ENCODE measurements at places on chromosomes 16 and 17. TPM values are rescaled to one million over a fixed set of nuclear protein-coding genes. Genes with fewer than 3 reads are reported as not detected.

The LRRC37A gene
- total RNA-seq: 2.2 TPM

GRCh38 chr16:81729451-81729850 lies 49.6 kb upstream of the PLCG2 start:
- no peak for DNase-seq

- no peak for DNase-seq
Observed at GRCh38 chr16:68000450-68000849, 1.2 kb upstream of the DPEP2 start.

GRCh38 chr17:38873640-38874380 lies 4.0 kb downstream of the LASP1 start:
- no peak for DNase-seq

DNA sequence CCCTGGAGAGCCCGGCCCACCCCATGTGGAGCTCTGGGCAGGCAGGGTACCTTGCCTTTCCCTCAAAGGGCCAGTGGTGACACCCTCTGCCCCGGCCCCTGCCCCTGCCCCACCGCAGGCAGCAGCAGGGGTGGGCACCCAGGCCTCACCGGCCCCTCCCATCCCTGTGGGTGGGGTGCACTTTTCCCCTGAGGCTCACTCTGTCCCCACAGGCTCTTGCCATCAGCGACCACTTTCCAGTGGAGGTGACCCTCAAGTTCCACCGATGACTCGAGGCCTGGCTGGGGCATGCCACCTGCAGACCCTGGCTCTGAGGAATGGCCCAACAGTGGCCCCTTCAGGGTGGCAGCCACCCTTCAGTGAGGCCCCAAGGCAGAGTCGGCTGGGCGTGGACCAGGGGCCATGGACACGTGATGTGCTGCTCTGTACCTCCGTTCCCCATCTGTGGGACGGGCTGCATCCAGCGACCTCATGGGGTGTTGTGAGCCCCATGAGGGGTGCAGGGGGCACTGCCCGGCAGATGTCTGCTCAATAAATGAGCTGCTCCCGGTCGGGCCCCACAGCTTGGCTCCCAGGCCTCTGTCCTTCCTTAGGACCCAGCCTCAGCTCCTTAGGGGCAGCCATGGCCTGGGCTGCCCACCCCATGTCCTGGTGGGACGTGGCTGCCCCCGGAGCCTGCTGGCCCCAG lies 2.0 kb downstream of the DNASE1L2 start:
- DNase-seq: no peak

DNA sequence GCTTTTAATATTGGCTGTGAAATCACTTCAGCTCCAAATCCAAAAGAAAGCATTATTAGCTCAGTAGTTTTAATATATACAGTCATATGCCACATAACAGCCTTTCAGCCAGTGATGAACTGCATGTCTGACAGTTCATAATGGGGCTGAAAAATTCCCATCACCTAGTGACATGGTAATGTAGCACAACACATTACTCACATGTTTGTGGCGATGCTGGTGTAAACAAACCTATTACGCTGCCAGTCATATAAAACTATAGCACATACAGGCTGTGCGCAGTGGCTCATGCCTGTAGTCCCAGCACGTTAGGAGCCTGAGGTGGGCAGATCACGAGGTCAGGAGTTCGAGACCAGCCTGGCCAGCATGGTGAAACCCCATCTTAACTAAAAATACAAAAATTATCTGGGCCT lies 92.2 kb downstream of the TUBD1 start:
- DNase-seq: no peak

- no peak for DNase-seq
Observed at GRCh38 chr16:56613706-56614105, 5.3 kb downstream of the MT2A start.

- DNase-seq: no peak
Observed at GRCh38 chr17:21078016-21078780, 35.4 kb upstream of the USP22 start.

GRCh38 chr17:7881276-7882054 lies 7.1 kb upstream of the CHD3 start:
- DNase-seq: peak; percentile 52

- DNase-seq: no peak
Observed at GRCh38 chr17:61986898-61987297, 59.1 kb upstream of the INTS2 start.

GRCh38 chr17:33373273-33373672 lies 80.2 kb upstream of the ASIC2 start:
- DNase-seq: no peak

- DNase-seq: peak; percentile 63
Observed at GRCh38 chr16:11276896-11277593, 765 bp upstream of the PRM2 start.

The CCDC40 gene
- total RNA-seq: 3.0 TPM

GRCh38 chr16:27951489-27952120 lies 111.9 kb downstream of the GSG1L start:
- DNase-seq: no peak

The RRAD gene
- total RNA-seq: 36.1 TPM

The NPW gene
- total RNA-seq: not detected

- DNase-seq: no peak
Observed at GRCh38 chr16:48105456-48105855, 50.3 kb downstream of the ABCC12 start.

DNA sequence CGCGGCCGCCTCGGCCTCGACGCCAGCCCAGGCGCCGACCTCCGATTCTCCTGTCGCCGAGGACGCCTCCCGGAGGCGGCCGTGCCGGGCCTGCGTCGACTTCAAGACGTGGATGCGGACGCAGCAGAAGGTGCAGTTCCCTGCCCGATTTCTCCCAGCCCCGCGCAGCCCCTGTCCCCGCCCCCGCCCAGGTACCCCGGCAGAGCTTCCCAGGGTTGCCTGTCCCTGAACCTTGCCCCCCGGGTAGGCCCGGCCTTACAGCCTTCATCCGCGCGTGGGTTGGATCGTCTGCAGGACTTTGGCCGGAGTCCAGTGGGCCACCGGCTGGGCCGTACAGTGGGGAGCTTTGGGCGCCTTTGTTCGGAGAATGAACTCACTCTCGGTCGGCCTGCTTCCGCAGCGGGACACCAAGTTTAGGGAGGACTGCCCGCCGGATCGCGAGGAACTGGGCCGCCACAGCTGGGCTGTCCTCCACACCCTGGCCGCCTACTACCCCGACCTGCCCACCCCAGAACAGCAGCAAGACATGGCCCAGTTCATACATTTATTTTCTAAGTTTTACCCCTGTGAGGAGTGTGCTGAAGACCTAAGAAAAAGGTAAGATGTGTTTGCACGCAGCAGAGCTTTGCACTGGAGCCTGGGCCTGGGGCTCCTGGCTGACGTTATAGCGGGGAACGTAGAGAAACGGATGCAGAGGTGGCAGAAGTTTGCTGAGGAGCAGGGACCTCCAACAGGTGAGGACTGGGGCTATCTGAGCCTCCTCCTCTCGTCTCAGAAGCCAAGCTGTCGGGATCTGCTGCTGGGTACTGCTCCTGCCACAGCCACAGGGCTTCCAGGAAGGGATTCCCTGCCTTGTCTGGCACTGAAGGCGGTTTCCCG lies 593 bp downstream of the GFER start:
- DNase-seq: no peak

The TSPOAP1 gene
- 9.8 TPM for total RNA-seq

DNA sequence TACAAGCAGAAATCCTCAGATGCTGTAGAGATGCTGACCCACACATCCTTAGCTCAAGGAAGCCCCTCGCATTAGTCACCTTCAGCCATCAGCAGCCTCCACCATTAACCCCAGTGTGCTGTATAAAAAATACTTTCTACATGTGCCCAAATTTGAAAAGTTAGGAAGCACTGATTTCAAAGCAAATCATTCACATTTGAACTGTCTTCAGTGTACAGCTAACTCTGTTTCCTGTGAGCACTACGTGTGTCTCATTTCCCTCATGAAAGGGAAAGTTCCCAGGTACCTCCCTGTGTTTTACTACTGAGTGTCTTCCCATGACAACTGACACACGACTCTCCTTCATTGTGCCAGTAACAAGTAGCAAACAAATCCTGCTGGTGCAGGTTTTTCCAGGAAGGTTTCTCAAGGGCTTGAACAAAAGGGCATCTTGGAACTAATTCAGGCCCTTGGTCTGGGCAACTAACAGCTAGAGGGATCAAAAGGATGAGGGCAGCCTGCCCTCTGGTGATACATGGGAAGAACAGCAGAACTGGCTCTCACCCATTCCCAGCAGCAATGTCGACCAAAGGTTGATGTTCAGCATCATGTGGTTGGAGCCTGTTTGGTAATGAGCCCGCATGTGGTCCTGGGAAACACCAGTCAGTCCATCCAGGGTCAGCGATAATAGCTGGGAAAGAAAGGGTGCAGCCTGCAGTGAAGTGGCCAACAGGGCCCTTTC lies 4.0 kb downstream of the SLC35B1 start:
- peak; percentile 44 for DNase-seq

The CNTD1 gene
- not detected for total RNA-seq

GRCh38 chr16:66399930-66400329 lies 27.2 kb upstream of the BEAN1 start:
- DNase-seq: no peak

DNA sequence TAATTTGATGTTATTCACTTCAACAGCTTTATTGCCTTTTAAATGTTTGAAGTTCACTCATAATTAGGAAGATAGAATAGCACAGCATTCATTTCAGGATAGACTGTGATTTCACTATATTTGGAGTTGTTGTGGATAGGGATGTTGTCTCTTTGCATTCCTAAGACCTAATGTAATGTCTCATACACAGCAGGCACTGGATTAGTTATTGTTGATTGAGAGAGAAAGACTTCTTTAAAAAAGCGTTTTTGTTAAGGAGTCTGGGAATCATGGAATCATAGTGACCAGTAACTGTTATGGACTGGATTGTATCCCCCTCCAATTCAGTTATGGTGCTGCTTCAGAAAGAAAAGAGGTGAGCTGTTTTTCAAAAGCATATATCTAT lies 122.0 kb downstream of the USP22 start:
- DNase-seq: no peak

The PIPOX gene
- total RNA-seq: 0.67 TPM

The SLC47A2 gene
- not detected for total RNA-seq

The HASPIN gene
- total RNA-seq: 1.4 TPM

The FBXO47 gene
- total RNA-seq: not detected

The EFNB3 gene
- 0.67 TPM for total RNA-seq

DNA sequence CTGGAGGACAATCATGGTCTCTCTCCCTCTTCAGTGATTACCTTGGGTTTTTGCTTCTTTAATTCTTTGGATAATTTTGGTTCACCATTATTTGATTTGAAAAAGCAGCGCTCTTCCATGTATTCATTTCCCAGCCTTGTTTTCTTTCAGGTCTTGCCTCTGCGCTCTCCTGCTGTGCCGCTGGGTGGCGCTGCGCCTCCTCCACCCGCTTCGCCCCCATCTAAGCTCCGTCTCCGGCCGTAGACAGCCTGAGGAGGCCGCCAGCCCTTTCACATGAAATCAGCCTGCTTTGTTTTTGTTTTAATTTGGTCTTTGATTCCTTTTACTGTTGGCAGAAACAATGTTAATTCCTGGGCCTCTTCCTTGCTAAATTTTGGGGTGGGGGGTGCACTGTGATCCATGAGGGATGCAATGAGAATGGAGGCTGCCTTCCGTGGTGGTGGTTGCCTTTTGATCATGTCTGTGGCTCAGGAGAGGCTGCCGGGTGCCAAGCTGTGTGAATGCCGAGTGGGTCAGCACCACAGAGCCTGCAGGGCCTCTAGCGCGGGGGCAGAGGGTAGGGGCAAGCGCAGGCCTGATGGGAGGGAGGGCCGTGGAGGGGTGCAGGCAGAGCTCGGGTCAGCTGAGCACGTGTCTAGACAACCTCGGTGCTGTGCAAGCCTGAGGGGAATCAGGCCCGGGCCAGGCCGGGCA lies 64.1 kb downstream of the PLD6 start:
- DNase-seq: peak; percentile 81

DNA sequence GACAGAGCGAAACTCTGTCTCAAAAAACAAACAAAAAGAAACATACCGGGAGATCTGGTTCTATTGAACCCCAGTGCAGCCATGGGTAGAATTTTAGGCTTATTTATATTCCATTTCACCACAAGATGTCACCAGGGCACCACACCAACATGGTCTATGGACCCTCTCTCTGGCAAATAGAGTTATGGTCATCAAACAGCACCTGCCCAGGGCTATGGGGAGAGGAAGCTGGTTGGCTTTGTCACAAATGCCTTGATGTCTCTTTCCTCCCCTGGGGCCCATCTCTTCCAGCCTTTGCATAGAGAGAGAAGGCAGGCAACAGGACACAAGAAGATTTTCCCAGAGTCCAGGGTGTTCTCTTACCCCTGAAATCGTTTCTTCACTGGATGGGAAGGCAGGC lies 128.4 kb downstream of the WWOX start:
- DNase-seq: no peak

GRCh38 chr17:9109933-9110332 lies 88.6 kb downstream of the NTN1 start:
- DNase-seq: no peak

GRCh38 chr16:89319886-89320781 lies 102.6 kb downstream of the ZNF778 start:
- peak; percentile 79 for DNase-seq

DNA sequence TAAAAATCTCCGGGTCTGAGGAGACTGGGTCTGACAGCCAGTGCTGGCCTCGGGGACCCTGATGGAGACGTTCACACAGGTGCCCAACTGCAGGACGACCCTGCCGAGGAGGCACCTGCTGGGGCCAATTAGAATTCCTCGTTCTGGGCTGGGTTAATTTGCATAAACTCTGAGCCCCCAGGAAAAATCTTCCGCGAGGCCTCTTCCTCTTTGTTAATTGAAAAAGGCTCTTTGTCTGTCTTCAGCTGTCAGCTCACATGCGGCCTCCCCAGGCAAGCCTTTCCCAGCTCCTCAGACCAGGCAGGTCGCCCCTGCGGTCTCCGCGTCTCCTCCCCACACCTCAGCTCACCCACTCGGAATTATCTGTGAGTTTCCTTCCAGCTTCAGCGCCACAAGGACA lies 400.2 kb downstream of the SEC14L1 start:
- DNase-seq: no peak

DNA sequence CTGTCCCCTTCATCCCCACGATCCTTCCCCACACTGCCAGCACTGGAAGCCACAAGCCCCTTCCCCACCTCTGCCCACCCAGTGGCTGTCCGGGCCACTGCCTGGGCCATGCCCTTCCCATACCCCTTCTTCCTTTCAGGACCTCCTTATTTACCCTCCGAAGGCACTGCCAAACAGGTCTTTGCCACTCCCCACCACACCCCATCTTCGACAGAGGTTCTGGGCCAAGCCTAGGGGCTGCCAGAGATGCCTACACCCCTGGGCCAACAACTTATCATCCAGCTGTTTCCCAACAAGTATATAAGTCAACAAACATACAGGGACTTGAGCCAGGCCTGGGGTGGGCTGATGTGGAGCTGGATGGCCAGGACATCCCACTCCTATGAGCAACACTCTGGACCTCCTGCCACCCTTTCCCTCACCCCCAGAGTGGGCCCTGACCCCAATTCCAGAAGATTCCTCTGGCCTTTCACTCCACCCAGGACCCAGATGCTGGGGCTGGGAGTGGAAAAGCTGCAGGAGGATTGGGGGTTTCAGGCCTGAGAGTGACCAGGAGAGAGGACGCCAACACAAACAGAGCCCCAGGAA lies 1.5 kb upstream of the PPP1R1B start:
- DNase-seq: no peak
